ENCODE measurements at places on chromosomes 1 and 21.

- no peak for DNase-seq
These were observed 9.7 kb downstream of the SMYD3 start for GRCh38 chr1:246497331-246497915.

GRCh38 chr1:60672449-60672848, 409.9 kb upstream of the NFIA start:
- no peak for DNase-seq

GRCh38 chr1:213821175-213821942, 166.4 kb upstream of the PROX1 start:
- no peak for DNase-seq

GRCh38 chr21:46118316-46119143, 20.6 kb downstream of the COL6A2 start:
- peak; percentile 35 for DNase-seq

GRCh38 chr1:245999697-246000637, 507.1 kb downstream of the SMYD3 start:
- no peak for DNase-seq

DNA sequence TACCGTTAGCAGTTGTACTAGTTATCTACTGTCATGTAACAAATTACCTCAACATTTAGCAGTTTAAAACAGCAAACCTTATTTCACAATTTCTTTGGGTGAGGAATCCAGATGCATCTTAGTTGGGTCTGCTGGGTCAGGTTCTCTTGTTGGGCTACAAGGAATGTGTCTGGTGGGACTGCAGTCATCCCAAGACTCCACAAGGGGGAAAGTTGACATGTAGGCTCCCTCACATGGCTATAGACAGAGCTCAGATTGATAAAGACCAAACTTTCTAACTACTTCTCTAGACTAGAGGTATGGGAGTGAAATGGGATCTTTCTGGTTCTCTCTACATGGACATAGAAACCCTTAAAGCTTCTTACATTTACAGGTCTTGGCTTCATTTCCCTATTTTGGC, 160.9 kb downstream of the UCK2 start:
- no peak for DNase-seq

GRCh38 chr1:98870959-98871903, 133.4 kb downstream of the PLPPR5 start:
- no peak for DNase-seq

DNA sequence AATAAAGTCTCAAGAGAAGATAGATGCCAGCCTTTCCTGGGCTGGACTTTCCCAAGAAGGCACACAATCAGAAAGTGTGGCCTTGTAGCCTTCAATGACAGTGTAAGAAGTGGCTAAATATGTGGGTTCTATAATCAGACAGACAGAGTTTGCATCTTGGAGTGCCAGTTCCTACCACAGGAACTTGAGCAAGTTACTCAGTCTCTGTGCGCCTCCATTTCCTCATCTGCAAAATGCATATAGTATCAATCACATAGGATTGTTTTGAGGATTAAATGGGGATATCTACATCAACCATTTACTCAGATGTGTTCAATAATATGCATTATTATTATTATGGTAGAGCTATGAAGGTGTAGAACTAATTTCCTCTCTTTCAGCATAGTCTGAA, 176.8 kb upstream of the PTBP2 start:
- no peak for DNase-seq

DNA sequence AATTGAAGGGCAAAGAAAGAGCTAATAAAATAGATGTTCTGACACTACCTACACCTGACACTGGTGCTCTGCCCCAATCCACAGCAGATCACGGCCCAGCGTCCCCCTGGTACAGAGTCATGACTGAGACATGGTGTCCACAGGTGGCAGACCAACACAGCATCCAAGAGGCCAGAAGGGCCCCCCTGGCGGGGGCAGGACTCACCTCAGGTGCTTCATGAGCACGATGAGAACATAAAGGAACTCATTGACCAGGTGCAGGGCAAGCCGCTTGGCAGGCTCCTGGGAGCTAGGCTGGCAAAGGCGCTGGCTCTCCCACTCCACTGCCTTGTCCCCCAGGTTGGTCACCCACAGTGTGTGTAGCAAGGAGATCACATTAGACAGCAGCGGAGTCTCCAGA, 20.4 kb downstream of the MRAP start:
- DNase-seq = no peak

GRCh38 chr1:220921498-220921897, 42.3 kb downstream of the HLX start:
- no peak for DNase-seq

- DNase-seq = peak; percentile 92
These were observed 46.8 kb upstream of the A3GALT2 start for GRCh38 chr1:33367485-33368405.

DNA sequence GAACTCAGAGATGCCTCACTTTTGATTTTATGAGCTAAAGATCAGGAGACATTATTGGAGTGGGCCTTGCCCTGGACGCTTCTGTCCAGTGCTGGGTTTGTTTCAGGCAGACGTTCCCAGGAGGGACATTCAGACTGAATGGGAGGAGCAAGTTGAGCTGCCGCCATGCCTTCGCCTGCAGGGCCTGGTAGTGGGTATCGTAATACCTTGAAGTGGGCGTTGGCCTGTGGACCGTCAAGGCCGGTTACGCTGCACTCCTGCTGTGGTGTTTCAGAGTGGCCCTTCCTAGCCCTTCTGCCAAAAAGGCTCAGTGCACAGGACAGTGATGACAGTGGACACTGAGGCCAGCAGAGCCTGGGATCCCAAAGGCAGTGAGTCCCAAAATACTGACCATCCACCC, 1.6 kb downstream of the FAM3B start:
- no peak for DNase-seq

DNA sequence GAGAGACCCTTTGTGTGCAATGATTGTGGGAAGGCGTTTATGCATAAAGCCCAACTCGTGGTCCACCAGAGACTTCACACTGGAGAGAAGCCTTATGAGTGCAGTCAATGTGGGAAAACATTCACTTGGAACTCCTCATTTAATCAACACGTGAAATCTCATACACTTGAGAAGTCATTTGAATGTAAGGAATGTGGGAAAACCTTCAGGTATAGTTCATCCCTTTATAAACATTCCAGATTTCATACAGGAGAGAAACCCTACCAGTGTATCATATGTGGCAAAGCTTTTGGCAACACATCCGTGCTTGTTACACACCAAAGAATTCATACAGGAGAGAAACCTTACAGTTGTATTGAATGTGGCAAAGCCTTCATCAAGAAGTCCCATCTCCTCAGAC, 15.5 kb downstream of the ZNF684 start:
- DNase-seq = no peak

DNA sequence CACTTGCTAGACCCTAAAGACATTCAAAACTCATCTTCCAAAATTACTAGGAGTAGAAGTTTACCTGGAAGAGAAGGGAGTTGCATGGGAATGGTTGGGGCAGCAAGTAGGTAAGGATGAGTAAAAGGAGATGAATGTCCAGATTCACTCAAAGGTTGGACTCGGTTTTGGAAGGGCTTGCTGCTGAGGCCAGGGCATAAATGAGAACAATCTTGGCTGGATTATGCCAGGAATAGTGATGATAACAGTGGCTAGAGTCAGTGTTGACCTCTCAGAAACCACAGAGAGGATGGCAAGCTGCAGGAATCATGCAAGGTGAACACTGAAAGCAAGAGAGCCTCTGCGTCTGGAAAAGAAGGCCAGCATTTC, 43.4 kb downstream of the C8A start:
- DNase-seq = no peak

GRCh38 chr1:95311014-95311413, 77.0 kb downstream of the RWDD3 start:
- DNase-seq = no peak

GRCh38 chr1:53366901-53367502, 39.1 kb upstream of the LRP8 start:
- DNase-seq = no peak

DNA sequence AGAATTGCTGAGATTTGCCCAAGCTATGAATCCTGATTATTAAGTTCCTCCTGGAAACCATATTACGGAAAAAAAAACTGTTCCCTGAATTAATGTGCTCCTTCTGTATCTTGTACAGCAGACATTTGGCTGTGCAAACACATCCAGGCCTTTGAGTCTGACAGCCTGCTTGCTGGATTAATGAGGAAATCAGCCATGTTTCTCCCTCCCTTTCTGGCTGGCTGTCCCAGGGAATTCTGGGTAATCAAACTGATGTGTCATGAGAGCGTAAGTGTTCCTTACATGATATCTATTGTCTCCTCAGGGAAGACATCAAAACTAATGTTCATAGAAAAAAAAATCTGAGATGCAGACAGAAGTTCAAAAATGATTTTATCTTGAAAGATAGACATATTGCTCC, 18.8 kb downstream of the PGBD5 start:
- no peak for DNase-seq

- DNase-seq = no peak
These were observed 102.0 kb upstream of the VANGL1 start for GRCh38 chr1:115539736-115540135.

GRCh38 chr1:21896652-21897532, 40.2 kb downstream of the HSPG2 start:
- DNase-seq = peak; percentile 68

DNA sequence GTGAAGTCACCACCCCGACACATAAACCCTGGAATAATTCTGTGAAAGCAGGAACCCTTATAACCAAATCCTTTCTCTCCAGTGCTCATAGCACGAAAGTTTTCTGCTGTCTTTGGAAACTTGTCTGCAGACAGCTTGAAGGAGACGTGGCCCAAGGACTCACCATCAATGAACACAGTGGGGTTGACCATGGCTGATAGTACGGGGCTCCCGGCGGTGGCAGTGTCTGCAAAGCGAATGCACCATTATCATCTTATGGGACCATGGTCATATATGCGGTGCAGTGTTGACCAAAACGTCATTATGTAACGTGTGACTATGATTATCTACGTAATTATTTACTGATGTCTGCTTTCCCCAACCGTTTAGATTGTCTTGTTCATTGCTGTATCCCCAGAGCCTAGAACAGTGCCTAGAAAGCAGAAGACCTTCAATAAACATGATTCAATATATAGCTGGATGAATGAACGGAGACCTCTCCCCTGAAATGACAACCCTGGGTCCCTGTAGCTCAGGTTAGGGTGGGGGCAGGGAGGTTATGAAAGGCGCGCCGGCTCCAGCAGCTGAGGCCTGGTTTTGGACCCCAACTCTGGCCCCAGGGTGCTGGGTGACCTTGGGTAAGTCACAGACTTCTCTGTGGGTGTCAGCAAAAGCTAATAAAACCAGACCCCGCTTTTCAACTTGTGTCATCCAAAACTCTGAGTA, 128.4 kb upstream of the ZBTB40 start:
- DNase-seq = no peak

- no peak for DNase-seq
These were observed 17.6 kb downstream of the UTP25 start for GRCh38 chr1:209845408-209845725.

DNA sequence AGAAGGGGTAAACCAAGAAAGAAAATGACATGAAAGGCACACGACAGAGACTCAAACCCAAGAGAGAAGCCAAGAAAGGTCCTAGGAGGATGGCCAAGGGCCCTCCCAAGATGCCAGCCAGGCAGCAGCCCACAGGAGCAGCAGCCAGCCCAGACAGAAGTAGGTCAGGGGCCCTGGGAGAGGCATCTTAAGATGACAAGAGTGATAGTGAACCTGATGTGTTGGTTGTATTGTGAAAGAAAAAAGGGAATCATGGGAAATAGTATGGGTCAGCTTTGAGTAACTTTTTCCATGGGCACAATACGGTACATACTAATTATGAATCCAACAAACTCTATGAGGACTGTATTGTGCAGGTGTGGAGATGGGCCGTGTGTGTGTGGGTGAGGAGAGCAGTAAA, 3.3 kb downstream of the CCSAP start:
- no peak for DNase-seq

DNA sequence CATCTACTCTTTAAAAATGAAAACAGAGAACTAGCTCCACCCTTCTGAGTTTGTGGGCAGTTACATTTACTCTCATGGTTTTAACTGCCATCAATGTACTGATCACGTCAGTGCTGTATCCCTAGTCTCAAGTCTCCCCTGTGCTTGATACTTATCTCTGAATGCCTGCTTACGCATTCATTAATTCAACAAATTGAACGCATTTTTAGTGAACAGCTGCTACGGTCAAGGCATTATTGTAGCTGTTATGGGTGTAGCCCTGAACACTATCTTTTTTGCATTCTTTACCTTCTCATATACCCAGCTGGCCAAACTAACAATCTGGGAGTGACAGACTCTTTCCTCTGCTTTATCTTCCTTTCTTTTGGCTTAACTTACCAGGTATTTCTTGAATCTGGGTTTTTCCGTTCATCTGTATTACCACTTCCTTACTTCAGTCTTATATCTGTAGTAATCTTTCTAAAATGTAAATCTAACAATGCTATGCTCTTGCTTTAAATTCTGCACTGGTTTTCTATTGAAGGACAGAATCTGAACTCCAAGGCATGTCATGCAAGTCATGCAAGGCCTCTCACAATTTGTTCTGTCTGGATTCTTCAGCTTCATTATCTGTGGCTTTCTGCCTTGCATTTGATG, 33.3 kb downstream of the SMG7 start:
- DNase-seq = no peak

GRCh38 chr1:64033667-64034220, 169.7 kb upstream of the UBE2U start:
- no peak for DNase-seq

- DNase-seq = no peak
These were observed 561.3 kb downstream of the NCAM2 start for GRCh38 chr21:21559285-21560045.

DNA sequence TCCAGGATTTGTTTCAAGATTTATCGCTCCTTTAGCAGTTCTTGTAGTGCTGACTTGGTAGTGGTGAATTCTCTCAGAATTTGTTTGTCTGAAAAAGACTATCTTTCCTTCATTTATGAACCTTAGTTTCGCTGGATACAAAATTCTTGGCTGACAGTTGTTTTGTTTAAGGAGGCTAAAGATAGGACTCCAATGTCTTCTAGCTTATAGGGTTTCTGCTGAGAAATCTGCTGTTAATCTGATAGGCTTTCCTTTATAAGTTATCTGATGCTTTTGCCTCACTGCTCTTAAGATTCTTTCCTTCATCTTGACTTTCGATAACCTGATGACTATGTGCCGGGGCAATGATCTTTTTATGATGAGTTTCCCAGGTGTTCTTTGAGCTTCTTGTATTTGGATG, 28.9 kb downstream of the RPAP2 start:
- DNase-seq = no peak

- DNase-seq = no peak
These were observed 151.8 kb downstream of the EIF4G3 start for GRCh38 chr1:21024918-21025317.

DNA sequence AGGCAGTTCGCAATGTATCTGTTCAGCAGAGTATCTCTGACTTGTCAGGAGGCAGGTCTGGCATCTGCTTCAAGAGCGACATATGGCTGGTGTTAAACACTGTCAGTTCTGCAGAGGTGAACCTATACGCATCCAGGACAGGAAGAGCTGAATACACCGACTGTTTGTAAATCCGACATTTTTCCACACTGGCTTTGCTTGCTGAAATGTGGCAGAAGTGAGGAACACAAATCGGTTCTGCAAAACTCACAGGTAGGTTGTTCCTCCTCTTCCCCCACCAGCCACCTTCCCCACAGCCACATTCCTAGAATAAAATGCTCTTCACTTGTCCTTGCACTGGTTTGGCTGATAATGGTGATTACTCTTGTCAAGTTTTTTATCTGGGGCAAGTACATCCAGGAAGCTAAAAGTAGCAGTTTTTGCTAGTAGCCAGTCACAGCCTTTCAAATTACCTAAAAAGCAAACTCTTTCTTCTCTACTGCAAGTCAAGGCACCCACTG, 289.2 kb downstream of the GRIK1 start:
- DNase-seq = no peak

- no peak for DNase-seq
These were observed 621.0 kb upstream of the CXADR start for GRCh38 chr21:16891821-16892220.

GRCh38 chr1:150561254-150561973, 12.2 kb downstream of the ADAMTSL4 start:
- DNase-seq = peak; percentile 95

Measured in lower lobe of right lung (tissue), 2 donors.